ENCODE measurements at places on chromosomes 1 and 21.

GRCh38 chr1:85494074-85494903, 29.3 kb upstream of the DDAH1 start:
- DNase-seq, result no peak

GRCh38 chr1:99850459-99851291, 514 bp downstream of the AGL start:
- DNase-seq, result no peak

GRCh38 chr21:26587736-26588201, 14.7 kb upstream of the CYYR1 start:
- DNase-seq, result no peak

DNA sequence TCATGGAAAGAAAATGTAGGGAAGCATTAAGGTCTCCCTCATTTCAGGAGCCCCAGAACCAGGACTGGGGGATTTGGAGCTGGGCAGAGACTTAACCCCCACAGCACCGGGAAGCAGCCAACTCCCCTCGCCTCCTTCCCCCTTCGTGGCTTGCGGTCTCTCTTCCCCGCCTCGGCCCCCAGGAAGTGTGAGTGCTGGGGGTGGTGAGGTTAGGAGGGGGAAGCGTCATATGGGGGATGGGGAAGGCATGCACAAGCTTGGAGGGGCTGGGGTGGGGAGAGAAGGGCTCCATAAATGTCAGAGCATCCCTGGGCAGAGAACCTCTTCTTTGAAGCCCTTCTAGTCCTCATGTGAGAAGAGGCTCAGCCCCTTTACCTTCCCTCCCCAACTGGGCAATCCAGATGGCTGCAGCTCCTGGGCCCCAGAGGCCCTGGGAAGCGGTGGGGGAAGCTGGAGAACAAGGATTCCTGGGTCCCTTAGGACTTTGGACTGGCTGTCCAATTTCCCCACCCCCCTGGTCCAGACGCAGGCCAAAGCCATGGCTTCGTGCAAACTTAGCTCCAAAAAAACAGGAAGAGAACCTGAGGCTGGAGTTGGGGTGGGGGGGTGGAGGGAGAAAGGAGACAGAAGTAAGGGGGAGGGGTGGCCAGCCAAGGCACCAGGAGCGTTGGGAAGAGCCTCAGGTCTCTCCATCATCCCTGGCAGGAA, 7.8 kb downstream of the ZBTB7B start:
- no peak for DNase-seq

- no peak for DNase-seq
Measured at GRCh38 chr1:229535230-229535629, 23.3 kb downstream of the ABCB10 start.

GRCh38 chr1:210467440-210468043, 138.8 kb downstream of the HHAT start:
- DNase-seq, result no peak

GRCh38 chr1:239930686-239931262, 160.9 kb upstream of the FMN2 start:
- DNase-seq, result no peak

DNA sequence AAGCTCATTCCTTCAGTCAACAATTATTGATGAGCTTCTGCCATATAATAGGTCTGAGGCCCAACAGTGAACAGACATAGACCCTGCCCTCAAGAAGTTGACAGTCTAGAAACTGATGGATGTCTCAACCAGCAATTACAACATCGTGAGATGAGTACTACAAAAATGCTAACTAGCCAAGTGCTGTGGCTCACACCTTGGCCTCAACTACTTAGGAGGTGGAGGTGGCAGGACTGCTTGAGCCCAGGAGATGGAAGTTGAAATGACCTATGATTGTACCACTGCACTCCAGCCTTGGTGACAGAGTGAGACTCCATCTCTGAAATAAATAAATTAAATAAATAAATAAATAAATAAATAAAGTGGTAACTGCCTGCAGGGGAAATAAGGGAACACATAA, 11.7 kb upstream of the PTP4A2 start:
- no peak for DNase-seq

All from NCI-H2081 treated with DMSO at 0.1 percent for 48 hours (cell line).